ENCODE measurements at places on chromosomes 1 and 21.
A peak's percentile ranks its signal among the peaks of the same experiment; 100 is the strongest.

DNA sequence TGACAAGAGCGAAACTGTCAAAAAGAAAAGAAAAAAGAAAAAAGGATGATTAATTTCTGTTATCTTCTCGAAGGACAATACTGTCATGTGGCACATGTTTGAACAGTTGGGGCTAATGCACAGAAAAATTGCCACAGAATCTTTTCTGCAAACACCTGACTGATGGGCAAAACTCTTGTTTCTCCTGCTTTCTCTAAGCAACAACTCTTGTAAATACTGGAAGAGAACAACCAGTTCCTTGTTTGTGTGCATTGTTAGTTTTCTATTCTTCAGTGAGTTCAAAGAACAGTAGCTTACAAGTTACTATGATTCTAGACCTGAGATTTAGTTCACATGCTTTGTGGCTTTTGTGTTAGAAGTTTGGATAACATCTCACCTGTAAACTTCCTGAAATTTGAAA, 60.7 kb downstream of the CDC14A start:
- DNase-seq: no peak

- DNase-seq: no peak
Measured at GRCh38 chr1:181208967-181209366, 120.5 kb downstream of the IER5 start.

DNA sequence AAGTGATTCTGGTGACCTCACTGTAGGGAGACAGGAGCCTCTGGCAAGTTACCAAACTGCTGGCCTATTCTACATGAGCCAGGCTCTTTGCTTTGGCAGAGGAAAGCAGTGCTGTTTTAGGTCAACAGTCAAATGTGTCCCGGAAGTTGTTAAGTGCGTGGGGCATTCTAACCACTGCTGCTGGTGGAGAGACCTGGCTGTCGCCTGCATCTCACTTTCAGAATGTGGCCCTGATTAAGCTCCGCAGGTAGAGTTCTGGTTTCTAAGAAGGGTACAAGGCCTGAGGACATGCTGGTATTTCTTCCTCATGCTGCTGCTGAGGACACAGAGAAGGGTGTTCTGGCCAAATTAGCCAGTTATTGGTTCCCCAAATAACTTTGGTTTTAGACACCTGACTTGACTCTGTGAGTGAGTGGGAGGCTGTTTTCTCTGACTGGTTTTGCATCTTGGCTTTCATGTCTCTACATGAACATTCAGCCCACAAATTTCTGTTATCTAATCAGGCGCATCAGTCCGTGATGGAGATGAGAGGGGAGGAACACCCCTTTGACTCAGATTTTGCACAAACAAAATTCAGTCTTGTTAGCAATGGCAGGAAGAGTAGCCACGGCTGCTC, 120.8 kb downstream of the LMO4 start:
- peak; percentile 9 for DNase-seq

- no peak for DNase-seq
Measured at GRCh38 chr1:71618191-71618590, 537.4 kb upstream of the ZRANB2 start.

GRCh38 chr1:162385702-162386101, 4.2 kb downstream of the C1orf226 start:
- no peak for DNase-seq

GRCh38 chr1:41627491-41628280, 143.2 kb upstream of the EDN2 start:
- no peak for DNase-seq

- DNase-seq: no peak
Measured at GRCh38 chr1:154557939-154558719, at the start of gene UBE2Q1. Gene UBE2Q1 (minus strand): TSS chr1:154558662. CDS start chr1:154558553, 109 bp downstream.

- DNase-seq: no peak
Measured at GRCh38 chr1:167761400-167761799, 39.6 kb downstream of the MPZL1 start.

DNA sequence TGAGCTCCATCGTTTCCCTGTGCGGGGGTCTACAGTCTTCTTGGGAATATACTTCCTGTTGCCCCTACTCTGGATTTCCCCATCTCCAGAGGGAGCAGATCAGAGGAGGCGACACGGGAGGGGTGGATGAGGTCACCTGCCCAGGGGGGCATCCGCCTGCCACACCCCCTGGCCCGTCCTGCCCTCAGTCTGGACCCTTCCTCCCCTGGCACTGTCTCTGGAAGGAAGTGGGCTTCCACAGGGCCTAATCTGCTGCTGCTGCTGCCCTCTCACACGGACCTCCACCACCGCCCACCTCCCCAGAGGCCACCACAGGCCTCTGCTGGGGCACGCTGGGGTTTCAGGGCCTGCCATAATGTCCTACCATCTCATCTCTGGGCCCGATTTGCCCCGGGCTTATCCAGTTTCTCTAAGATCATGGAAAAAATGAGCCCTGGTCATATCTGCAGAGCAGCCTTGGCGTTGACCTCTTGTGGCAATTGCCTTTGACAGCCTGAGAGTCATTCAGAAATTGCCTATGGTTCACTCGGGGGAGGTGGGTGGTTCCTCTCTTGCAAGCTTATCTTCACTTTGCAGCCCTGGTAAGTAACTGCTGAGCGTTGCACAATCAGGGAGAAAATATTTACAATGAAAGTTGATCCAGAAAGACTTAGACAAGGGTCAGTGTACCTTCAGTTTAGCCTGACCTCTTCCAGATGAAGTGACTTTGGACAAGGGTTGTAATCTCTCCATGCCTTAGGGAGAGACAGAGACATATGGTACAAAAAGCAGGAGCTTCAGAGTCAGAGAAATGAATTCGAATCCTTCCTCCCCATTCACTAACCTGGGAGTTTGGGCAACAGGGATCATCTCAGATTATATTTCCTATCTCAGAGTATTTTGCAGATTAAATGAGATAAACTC, 252.4 kb downstream of the TOMM20 start:
- DNase-seq: peak; percentile 41

GRCh38 chr1:210915890-210916507, 217.9 kb downstream of the KCNH1 start:
- DNase-seq: no peak

DNA sequence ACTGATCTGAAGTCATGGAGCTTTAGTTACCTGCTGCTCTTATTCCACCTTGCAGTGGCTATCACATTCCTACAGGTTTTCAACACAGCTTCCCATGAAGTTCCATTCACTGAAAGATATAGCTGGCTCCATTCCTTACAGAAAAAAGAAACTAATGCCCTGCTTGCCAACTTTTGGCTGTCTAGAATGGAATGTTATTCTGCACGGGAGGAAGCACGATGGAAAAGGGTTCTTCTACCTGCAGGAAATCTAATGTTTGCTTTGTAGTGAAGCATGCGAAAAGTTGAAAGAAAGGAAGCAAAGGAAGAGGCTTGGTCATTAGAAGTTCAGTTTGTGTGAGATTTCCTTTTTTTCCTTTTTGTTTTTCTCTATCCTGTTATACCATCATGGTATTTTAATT, 32.6 kb downstream of the GIPC2 start:
- DNase-seq: no peak

DNA sequence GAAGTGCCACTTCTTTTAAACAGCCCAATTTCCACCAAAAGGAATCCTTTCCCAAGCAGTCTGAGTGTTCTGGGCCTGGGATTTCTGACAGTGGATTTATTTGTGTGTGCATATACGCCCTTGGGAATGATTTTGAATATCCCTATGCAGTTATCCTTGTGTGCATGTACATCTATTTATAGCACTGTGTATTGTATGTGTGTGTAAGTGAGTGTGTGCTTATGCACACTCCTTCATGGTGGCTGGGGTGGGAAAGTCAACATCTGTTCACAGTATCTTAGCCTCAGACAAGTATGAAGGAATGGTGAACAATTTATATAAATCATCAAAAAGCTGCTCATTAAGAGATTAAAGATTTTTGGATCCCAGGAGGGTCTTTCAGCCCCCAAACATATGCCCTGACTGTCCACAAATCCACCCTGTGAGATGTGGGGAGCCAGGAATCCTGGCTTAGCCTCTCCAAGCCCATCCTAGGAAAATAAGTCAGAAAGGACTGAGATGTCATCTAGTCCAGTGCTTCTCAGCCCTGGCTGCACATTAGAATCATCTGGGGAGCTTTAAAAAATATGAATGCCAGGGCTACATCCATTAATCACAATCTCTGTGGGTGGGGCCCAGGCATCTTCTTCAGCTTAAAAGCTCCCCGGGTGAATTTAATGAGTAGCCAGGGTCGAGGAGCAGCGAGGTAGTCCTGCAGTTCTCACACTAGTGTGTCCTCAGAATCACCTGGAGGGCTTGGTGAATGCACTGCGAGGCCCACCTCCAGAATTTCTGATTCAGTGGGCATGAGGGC, 101.4 kb downstream of the PLXNA2 start:
- no peak for DNase-seq

GRCh38 chr1:36864182-36864822, 170.0 kb downstream of the GRIK3 start:
- peak; percentile 7 for DNase-seq

GRCh38 chr1:148264374-148265276, 112.5 kb upstream of the NBPF11 start:
- no peak for DNase-seq

- DNase-seq: no peak
Measured at GRCh38 chr1:209106237-209106741, 477.2 kb upstream of the CAMK1G start.

Data from stimulated activated CD4-positive, alpha-beta T cell treated with anti-CD3 and anti-CD28 coated beads, TNF-alpha, amount 100 ng/mL, for 48 hours (primary cell).